ENCODE measurements at places on chromosomes 12 and 14.

DNA sequence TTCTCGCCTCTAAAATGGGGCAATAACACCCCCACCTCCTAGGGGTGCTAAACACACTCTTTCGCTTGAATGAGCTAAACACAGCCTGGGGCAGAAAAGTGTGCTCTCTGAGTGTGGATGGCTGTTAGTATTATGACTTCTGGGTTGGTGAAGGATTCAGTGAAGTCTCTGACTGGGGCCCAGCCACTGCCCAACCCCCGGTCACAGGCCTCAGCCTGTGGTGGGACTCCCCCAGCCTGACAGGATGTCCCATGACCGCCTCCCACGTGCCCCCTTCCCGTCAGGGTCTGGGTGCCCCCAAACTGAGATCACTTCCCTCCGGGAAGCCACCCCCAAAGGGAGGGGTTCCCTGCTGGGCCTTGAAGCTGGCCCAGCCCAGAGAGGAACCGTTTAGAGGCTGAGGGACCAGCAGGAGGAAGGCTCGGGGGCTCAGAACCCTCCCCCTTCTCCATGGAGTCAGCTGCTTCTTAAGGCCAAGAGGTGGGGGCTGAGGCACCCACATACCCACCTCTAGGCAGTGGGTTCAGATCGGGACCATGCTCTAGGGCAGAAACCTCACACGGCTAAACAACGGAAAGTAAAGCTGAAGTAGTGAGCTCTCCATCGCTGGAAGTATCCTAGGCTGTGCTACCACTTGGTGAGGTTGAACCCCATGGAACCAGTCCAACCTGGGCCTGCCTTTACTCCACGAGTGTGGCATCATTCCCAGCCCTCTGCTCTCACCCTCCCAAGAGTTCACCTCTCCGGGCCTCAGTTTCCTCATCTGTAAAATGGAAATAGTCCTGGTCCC is 13.8 kb downstream of the DTX1 start:
- DNase-seq, result no peak

GRCh38 chr12:56358836-56359532 is 923 bp downstream of the STAT2 start:
- peak; percentile 65 for DNase-seq

DNA sequence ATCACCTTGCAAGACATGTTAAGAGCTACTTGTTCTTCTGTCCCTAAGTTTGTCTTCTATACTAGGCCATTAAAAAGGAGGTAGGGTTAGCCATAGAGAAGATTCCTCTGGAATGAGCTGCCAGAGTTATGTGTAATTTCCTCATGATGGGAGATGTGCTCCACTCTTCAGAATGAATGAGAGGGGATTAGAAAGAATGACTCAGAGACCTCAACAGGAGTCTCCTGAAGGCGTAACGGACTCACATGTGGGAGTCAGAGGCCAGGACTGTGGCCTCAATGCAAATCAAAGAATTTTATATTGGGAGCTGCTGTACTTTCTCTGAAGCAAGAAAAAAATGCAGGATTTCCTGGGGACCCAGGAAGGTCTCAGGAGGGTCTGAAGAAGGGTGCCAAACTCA is 87.8 kb upstream of the ATXN7L3B start:
- peak; percentile 53 for DNase-seq

- DNase-seq, result no peak
These were observed 50.4 kb upstream of the OVCH1 start for GRCh38 chr12:29547864-29548263.

- DNase-seq, result peak; percentile 96
These were observed 393 bp upstream of the DCAF5 start for GRCh38 chr14:69153152-69153872.

- no peak for DNase-seq
These were observed 1.6 kb upstream of the DGKA start for GRCh38 chr12:55929306-55929791.

DNA sequence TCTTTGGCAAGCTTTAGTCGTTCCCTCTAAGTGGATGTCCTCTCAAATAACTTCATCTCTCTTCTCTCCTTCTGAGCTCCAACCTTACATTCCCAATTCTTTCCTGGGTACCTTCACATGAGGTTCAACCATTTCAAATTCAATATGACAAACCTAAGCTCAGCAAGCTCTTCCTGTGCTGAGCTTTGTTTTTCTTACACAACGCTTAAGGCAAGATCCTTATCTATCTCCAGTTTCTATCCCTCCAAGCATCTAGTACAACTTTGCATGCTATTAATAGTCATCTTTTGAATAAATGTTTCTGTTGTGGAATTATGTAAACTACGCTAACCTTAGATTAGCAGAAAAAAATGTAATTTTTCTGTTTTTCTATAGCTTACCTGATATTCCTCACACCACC is 63.7 kb upstream of the IFNG-AS1 start:
- DNase-seq, result no peak

- DNase-seq, result no peak
These were observed 79.9 kb downstream of the LLPH start for GRCh38 chr12:66050610-66051009.
